ENCODE measurements at places on chromosomes 3 and 15.

DNA sequence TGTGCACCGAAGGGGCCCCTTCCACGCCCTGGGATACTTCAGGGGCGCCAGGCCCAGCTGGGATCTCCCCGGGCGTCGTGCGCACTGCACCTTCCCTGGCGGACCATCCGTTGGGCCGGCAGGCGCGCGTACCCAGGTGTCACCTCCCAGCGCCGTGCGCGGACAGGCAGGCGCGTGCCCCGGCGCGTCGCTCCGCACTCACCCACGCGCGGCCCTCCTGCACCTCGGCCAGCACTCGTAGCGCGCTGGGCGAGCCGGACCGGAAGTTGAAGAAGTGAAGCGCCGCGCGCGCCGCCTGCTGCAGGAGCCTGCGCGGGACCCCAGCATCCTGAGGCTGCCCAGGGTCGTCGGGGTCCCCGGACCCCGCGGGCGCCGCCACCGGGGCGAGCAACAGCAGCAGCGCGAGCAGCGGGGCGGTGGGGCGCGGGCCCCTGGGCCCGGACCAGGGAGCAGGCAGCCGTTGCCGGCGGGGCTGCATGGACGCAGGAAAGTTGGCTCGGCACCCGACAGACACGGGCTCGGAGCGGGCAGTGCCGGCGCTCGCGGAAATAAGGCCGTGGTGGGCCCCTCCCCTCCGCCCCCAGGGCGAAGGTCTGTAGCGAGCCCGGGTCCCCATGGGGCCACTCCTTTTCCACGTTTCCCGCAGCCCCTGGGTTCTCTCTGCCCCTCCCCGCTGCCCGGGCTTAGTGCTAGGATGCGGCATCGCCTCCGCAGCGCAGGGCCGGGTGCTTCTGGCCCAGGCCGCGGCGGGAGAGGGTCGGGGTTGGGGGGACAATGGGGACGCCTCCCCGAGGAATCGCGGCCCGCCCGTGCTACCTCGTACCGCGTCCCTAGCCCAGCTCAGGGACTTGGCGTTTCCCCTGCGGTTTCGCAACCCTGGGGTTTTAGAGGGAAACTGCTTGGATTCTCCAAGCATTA lies at the start of gene RARRES1:
Gene RARRES1 (minus strand): TSS at position 520 of the 918 bp plus-strand sequence. CDS start 42 bp downstream, at position 478.
- peaks cover 54% of the 10 kb centered on the region for H3K4me1 ChIP-seq
- peak; percentile 40 for DNase-seq
- no peaks in the 10 kb centered on the region for H3K27me3 ChIP-seq
- H3K36me3 ChIP-seq = peaks cover 39% of the 10 kb centered on the region
- H3K4me3 ChIP-seq = peak within 1 kb of the TSS; percentile 72

DNA sequence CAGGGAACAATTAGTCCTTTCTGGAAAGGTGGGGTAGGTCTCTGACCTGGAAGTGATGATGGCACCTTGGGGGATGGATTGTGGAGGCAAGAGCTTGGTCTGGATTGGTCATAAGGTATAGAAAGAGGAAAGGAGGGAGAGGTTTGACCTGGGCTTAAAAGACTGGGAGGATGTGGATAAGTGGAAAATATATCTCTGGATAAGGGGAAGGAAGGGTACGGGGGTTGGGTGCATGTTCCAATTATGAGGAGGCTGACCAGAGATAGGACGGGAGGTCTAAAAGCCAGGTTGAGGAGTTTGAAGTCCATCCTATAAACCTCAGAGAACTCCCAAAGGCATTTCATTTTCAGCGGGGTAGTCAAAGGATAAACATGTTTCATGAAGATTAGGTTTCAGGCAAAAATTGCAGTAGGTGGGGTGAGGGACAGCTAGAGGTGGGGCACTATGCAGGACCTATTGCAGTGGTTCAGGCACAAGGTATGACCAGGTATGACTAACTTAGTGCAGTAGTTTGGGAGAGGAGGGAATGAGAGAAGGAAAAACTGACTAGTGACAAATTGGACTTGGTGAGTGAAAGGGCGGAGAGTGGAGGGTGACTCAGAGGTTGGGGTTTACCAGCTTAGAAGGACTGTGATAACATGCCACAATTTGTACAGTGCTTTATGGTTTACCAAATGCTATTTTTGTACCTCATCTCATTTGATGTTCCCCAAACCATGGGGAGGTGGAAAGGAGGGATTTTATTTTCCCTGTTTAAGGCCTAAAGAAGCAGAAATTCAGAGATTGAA lies 10.7 kb downstream of the PDE8A start:
- H3K4me1 ChIP-seq = peaks cover 13% of the 10 kb centered on the region
- no peaks in the 10 kb centered on the region for H3K27me3 ChIP-seq
- H3K4me3 ChIP-seq = no peak overlapping the region
- DNase-seq = no peak
- no peak overlapping the region for H3K27ac ChIP-seq
- peaks cover 1% of the 10 kb centered on the region for H3K36me3 ChIP-seq

DNA sequence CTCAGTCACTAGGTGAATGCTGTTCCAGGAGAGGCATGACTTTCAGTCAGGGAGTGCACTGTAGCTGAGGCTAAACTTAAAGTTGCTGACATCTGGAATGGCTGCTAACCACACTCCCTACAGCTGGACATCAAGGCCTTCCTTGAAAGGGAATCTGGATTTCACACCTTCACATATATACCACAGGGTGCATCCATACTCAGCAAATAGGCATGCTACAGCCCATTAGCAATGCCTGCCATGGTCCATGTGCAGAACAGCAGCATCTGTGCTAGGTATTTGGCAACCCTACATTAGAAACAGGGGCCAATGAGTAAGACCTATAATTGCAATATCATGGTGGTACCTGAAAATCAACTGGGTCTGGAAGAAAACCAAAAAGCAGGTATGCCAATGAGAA lies 74.8 kb downstream of the SNTN start:
- no peaks in the 10 kb centered on the region for H3K36me3 ChIP-seq
- peaks cover 10% of the 10 kb centered on the region for H3K4me1 ChIP-seq
- H3K27me3 ChIP-seq = peaks cover 9% of the 10 kb centered on the region

DNA sequence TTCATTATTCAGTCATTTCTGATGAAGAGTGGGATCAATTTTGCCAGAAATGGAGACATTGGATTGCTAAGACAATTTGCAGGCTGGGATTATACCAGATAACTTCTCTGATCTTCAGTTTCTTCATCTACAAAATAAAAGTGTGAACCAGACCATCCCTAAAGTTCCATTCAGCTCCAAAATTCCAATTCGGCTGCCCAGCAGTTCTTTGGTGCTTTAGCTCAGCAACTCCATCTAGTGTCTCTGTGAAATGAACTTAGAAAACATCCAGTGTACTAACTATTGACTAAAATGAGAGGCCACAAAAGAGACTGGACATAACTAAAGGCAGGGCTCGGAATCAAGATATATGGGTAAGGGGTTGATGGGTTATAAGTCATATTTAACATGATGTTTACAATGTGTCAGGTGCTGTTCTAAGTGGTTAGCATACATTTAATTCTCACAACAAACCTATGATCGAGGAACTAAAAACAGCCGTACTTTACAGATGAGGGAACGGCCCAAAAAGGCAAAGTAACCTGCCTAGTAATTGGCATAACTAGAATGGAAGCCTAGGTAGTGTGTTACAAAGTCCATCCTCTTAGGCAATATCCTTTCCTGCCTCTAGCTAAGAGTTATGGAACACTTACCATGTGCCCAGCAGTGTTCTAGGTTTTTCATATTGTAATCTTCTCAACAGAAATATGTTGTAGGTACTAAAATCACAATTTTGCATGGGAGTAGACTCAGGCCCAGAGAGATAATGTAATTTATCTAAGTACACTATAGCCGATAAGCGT lies 17.0 kb downstream of the THAP10 start:
- no peak overlapping the region for H3K4me3 ChIP-seq
- no peak overlapping the region for H3K27ac ChIP-seq
- peaks cover 6% of the 10 kb centered on the region for H3K36me3 ChIP-seq
- no peak for DNase-seq
- peaks cover 1% of the 10 kb centered on the region for H3K4me1 ChIP-seq

GRCh38 chr3:63656786-63657185 lies 4.3 kb downstream of the SNTN start:
- DNase-seq = no peak
- H3K36me3 ChIP-seq = no peaks in the 10 kb centered on the region
- H3K4me1 ChIP-seq = no peaks in the 10 kb centered on the region
- H3K27me3 ChIP-seq = peaks cover 1% of the 10 kb centered on the region
- no peak overlapping the region for H3K4me3 ChIP-seq
- no peak overlapping the region for H3K27ac ChIP-seq

DNA sequence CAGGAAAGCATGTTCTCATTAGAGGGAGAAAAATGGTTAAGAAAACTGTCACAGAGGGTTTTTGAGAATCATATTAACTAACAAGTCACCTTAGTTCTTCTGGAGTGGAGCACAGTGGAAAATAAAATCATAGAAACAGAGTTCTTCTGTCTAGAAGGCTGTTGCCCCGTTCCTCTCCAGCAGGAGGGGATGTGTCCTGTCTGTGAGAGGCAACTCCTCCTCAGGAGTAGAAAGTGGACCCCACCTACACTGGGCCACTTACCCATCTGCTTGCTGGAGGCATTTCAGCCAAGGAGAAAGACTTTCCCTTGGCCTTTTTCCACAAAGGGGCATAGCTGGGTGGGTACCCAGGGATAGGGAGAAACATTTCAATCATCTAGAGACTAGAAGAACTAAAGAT lies 106.6 kb downstream of the SSR3 start:
- no peaks in the 10 kb centered on the region for H3K27me3 ChIP-seq
- DNase-seq = no peak
- H3K4me1 ChIP-seq = no peaks in the 10 kb centered on the region
- H3K27ac ChIP-seq = no peak overlapping the region

- H3K4me1 ChIP-seq = no peaks in the 10 kb centered on the region
- DNase-seq = no peak
- no peak overlapping the region for H3K4me3 ChIP-seq
Measured at GRCh38 chr3:41753651-41754050, 208.3 kb downstream of the ULK4 start.

GRCh38 chr3:136122006-136122405 lies 74.1 kb downstream of the MSL2 start:
- H3K27me3 ChIP-seq = no peaks in the 10 kb centered on the region
- no peak overlapping the region for H3K4me3 ChIP-seq
- no peaks in the 10 kb centered on the region for H3K4me1 ChIP-seq
- no peak overlapping the region for H3K27ac ChIP-seq

DNA sequence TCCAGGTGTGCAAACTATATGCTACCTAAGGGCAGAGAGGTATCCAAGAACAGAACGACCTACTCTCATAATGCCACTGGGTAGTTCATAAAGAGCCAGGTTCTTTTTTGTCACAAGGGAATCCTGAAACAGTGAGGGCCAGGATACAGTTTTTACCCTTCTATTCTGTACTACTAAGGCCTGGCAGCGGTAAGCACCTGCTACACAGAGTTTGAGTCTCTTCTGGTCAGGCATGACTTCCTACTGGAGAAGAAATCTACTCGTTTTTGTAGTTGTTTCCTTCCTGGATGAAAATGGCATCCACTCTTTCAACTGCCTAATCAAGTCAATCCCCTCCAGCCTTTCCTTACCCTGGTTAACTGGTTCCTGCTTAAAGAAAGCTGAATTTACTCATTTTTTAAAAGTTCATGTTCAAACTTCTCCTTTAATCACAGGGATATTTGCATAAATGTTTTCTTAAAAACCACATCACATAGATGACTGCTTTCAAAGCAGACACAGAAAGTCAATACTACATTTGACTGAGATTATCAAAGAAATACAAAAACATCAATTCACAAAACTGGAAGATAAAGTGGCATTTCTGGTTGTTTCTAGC lies 40.0 kb downstream of the MAP4 start:
- H3K27me3 ChIP-seq = no peaks in the 10 kb centered on the region
- peaks cover 3% of the 10 kb centered on the region for H3K4me1 ChIP-seq
- DNase-seq = no peak

Measured in mesothelial cell of epicardium (in vitro differentiated cells).